Dorsolateral prefrontal cortex (tissue), 122 donors: ENCODE measurements at places on chromosomes 16 and 17. TPM values are rescaled to one million over a fixed set of nuclear protein-coding genes. Genes with fewer than 3 reads are reported as not detected.
A peak's percentile ranks its signal among the peaks of the same experiment; 100 is the strongest.

The GP1BA gene
- not detected for total RNA-seq

GRCh38 chr16:55643161-55643970, 12.4 kb upstream of the SLC6A2 start:
- no peak for DNase-seq

DNA sequence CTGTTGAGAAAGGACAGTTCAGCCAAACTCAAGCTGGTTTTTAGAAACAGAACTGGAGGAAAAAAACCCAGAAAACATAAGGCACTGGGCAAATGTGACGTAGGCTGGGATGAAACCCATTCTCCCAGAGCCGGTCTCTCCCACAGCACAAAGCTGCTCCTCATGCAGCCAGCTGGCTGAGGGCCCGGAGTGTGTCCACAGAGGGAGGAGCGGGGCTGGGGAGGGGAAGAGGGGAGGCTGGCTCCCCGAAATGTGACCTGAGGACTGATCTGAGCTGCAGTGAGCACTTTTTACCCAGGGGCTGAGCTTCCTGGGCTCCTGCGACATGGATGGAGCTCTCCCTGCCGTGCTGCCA, 20.8 kb downstream of the FOXF1 start:
- peak; percentile 90 for DNase-seq

DNA sequence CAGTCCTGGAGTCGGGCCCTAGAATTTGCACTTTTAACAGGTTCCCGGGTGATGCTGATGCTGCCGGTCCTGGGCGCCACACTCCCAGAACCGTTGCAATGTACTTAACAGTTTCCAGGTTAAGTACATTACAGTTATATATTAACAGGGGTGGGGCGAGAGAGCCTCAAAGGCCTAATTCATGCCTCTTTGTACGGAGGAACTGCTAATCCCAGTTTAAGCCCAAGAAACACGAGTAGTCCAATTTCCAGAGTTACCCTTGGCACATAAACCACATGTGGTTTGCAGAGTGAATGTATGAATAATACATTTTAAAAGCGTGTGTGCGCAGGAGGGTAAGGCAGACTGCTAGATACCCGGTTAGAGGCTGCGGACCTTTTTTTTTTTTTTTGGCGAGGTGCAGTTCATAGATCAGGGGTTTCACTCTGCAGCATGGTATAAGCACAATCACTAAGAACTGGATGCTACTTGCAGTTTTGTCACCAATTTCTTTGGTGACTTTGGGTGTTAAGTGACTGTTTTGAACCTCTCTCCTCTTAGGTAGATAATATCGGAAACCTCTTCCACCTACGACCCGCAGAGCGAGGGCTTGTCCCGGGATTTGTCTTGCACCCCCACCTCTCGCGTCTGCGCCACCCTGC, 713 bp downstream of the COX11 start:
- DNase-seq, result no peak

GRCh38 chr16:72085002-72085401, 8.4 kb downstream of the TXNL4B start:
- no peak for DNase-seq

GRCh38 chr16:7382521-7382920, 49.9 kb downstream of the RBFOX1 start:
- DNase-seq, result no peak

- no peak for DNase-seq
Observed at GRCh38 chr17:81517339-81518112, 4.9 kb upstream of the ACTG1 start.

- no peak for DNase-seq
Observed at GRCh38 chr17:34302636-34303035, 16.6 kb upstream of the CCL8 start.

DNA sequence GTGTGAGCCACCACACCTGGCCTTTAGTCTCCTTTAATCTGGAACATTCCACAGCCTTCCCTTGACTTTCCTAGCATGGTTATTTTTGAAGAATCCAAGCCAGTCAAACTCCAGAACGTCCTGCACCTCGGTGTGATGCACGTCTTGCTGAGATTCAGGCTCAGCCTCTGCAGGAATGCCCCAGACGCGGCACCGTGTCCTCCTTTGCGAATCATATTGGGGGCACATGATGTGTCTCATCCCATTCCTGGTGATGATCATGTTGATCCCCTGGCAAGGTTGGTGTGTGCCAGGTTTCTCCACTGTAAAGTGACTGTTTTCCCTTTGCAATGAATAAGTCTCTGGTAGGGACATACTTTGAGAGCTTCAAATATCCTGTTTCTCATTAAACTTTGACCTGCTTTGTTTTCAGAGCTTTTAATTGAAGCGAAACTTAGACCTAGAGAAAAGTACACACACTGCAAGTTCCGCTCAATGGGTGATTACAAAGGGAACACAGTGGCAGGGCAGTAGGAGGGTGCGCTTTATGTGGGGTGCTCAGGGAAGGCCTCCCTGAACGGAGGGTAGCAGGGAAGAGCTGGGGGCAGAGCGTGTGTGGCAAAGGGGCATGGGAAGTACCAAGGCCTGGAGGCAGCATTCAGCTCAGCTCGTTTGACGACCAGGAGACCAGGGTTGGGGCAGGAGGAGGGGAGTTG, 9.6 kb upstream of the ATP2C2 start:
- DNase-seq, result no peak

DNA sequence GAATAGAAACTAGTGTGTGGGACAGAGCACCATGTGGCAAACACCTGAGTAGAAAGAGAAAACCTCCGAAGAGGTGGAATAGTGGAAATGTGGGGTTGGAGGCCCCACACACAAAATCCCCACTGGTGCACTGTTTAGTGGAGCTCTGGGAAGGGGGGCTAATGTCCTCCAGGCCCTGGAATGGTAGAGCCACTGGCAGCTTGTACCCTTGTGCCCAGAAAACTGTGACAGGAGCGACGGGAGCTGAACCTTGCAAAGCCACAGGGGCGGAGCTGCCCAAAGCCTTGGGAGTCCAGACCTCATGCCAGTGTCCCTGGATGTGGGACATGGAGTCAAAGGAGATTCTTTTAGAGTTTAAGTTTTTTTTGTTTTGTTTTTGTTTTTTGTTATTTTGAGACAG, 50.6 kb downstream of the RNF112 start:
- DNase-seq, result no peak

The GNGT2 gene
- total RNA-seq, result 3.4 TPM

DNA sequence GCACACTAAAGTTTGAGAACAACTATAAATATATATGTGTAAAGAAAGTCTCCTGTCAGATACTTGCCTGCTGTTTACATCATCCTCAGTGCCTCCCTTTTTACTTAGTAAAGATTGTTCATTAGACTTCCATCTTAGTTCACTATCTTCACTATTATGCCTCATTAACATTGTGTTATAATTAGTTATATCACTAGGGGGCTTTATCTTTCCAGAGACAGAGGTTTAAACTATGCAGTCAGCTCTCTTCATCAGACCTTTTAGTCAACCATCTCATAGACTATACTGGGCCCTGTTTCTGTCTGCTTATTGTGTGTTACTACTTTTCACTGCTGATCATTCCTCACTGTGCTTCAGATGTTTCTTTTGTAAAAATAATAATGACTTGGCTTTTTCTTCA, 630.8 kb upstream of the KIF2B start:
- no peak for DNase-seq

DNA sequence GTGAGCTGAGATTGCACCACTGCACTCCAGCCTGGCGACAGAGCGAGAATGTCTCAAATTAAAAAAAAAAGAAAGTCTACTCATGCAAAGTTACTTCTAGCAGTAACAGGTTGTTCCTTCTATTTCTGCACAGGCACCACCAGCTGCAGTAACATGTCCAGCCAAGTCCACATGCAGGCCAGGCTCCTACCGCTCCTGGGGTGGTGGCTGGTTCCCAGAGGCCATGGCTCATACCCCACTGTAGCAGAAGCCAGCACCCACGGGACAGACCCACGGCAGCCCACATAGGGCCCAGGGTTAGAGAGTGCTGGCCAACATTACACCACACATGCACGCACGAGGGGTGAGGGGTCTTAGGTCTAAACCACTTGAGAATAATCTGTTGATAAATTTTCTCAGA, 26.7 kb upstream of the TRAP1 start:
- DNase-seq, result no peak

DNA sequence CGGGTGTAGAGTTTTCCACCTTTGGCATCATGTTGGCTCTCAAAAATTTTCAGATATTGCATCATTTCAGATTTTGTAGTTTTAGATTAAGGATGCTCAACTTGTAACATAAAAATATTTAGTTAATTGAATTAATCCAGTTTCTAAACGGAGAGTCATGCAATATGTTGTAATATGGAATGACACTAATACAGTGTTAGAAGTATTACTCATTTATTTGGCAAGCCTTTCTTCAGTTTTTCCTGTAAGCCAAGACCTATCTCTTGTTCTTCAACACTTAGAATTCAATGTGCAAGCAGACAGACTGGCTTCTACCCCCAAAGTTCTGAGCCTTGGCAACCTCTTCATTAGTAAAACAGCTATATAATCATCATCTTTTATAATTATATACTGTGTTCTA, 985.0 kb upstream of the GOT2 start:
- DNase-seq, result no peak

GRCh38 chr16:21989133-21989532, 11.8 kb downstream of the PDZD9 start:
- no peak for DNase-seq

- no peak for DNase-seq
Observed at GRCh38 chr16:86002178-86002900, 103.4 kb downstream of the IRF8 start.

- peak; percentile 39 for DNase-seq
Observed at GRCh38 chr16:50301626-50302471, 35.5 kb downstream of the ADCY7 start.

DNA sequence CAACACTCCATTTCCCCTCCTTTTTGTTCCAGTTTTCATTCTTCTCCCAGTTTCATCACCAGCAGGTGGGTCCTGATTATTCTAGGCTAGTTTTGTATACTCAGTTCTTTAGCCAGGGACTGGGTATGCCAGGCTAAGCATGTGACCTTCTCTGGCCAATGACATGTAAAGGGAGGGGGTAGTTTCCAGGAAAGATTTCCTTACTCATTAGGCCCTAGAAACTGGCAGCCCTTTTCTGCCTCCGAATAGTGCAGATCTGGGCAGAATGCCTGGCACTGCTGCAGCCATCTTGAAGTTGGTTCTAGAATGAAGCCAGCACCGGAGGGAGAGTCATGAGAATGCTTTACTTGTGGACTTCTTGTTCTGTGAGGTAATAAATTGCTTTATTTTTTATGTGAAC, 126.9 kb upstream of the AXIN2 start:
- DNase-seq, result no peak

- DNase-seq, result no peak
Observed at GRCh38 chr16:3536271-3536731, 35.5 kb downstream of the CLUAP1 start.

DNA sequence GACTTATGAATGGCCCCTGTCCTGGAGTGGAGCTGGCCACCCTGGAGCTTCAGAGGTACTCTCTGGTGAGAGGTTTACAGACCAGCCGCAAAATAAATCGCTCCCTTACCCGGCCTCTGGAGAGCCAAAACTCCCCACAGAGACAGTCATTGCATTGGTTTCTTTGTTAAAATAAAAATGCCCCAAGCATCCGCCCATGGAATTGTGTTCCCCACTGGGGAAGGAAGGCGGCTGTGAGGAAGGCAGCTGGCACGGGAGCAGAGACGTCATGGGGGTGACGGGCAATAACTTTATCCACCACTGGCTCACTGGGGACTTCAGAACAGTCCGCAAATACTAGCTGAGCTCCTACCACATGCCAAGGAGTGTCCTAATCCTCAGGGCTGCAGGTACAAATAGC, 266.2 kb upstream of the FOXF1 start:
- DNase-seq, result no peak

- no peak for DNase-seq
Observed at GRCh38 chr16:20905576-20905975, 5.0 kb downstream of the LYRM1 start.

DNA sequence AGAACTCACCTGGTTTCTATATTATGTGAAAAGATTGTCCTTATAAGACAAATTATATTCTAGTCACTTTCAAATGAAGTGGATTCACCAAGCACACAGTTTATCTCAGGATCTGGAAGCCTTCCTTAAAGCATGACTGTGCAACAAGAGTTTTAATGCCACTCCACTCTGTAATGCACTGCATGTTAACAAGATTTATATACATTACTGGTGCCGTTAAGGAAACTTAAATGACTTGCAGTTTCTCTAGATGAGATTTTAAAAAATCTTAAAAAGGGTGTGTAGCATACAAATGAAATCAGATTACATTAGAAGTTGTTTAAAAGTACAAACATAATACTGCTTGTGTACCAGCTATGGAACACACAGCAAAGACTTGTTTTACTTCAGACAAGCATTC, 150.8 kb downstream of the SNX11 start:
- no peak for DNase-seq

DNA sequence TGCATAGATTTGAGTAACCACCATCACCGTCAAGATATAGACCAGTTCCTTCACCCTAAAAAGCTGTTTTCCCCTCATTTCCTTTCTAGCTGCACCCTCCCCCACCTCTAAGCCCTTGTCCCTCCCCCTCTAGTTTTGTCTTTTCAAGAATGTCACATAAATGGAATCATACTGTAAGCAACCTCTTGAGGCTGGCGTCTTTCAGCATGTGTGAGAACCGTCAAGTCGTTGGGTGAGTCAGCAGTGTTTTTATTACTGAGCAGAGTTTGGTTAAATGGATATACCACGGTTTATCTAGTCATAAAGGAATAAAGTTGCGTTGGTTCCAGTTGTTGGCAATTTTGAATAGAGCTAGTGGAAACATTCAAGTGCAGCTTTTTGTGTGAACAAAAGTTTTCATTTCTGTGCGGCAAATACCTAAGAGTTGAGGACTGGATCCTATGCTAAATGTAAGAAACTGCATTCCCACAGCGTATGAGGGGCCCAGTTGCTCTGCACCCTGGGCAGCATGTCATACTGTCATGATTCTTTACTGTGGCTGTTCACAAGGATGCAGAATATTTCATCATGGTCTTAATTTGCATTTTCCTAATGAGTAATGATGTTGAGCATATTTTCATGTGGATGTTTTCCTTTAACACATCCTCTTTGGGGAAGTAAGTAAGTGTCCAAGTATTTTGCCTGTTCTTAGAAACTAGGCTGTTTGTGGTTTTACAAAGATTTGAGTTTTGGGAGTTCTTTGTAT, 264.3 kb downstream of the CPPED1 start:
- DNase-seq, result no peak

GRCh38 chr17:80970762-80971703, 20.6 kb upstream of the CHMP6 start:
- no peak for DNase-seq

The SLC6A4 gene
- total RNA-seq, result not detected

GRCh38 chr17:38715216-38715943, 10.3 kb downstream of the MLLT6 start:
- no peak for DNase-seq

DNA sequence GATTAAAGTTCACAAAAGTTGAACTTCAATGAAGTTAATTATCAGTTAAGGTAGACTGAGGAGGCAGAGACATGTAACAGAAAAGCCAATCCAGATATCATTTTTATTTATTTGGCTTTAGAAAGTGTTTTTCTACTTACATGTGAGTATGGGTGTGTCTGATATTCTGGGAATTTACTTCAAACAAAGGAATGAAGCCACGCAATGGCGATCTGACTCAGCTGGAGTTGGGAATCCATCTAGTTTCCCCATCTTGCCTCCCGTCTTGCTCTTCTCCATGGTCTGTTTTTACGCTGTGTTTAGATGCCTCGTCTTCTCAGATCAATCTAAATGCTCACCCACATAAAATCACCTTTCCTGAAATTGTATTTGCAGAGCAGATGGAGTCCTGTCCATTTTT, 1.7 kb upstream of the KCNJ16 start:
- DNase-seq, result no peak

GRCh38 chr17:79843816-79844800, 4.9 kb upstream of the CBX4 start:
- DNase-seq, result no peak
